ENCODE measurements at places on chromosomes 2 and 18.
A peak's percentile ranks its signal among the peaks of the same experiment; 100 is the strongest.

DNA sequence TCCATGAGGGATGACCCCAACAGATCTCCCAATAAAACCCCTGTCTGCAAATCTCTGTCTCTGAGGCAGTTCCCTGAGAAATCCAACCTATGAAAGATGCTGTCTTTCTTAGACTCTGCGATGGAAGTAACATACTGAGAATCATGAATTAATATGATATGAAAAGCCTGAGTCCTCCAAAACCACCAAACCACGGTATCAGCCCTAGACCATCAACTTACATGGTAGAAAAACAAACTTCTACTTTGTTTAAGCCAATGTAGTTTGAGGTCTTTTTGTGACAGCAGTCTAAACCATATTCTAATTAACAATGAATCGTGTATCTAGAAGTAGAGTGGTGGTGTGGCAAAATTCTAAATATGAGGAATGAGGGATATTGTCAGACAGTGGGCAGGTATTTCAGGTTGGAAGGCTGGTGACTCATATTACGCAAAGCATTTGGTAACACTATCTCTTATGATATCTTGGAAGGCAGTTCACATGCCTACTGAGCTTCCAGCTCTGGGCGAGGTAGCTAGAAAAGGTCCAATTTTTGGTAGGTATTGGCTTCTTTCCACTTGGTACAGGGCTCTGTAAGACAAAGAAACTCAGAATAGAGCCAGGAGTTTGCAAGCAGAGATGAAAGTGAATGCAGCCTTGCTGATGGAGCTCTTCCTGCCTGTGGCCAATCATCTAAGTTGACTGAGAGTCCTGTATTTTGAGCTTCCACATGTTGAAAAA lies 215.8 kb downstream of the ZFP36L2 start:
- ATAC-seq, result peak; percentile 52

DNA sequence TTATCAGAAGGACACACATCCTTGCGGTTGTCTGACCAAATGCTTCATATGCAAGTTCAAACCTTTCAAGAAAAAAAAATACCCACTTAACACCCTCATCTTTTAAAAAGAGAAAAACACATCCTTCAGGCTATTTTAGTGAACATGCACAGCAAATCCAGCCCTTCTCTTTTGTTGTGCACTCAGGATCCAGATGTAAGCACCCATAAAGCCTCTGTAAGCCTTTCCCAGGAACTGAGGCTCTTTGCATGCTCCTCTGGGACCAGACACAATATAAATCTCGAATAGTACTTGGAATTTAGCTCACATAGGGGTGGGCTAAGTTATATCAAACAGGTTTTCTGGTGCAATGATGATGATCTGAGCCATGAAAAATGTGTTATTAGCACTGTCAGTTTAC lies 308.8 kb upstream of the FAM98A start:
- ATAC-seq, result no peak

DNA sequence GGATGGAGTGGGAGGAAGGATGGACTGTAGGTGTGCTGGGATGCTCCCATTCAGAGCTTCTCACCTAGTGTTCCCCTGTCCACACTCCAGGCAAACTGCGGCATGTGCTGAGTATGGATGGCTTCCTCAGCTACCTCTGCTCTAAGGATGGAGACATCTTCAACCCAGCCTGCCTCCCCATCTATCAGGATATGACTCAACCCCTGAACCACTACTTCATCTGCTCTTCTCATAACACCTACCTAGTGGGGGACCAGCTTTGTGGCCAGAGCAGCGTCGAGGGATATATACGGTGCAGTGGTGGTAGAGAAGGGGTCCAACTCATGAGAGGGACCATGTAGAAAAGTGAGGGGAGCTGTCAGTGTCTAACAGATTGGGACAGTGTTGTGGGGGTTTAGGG lies 20.2 kb downstream of the PLCD4 start:
- no peak for ATAC-seq

GRCh38 chr2:147501968-147502367 lies 342.9 kb upstream of the ACVR2A start:
- ATAC-seq, result no peak

DNA sequence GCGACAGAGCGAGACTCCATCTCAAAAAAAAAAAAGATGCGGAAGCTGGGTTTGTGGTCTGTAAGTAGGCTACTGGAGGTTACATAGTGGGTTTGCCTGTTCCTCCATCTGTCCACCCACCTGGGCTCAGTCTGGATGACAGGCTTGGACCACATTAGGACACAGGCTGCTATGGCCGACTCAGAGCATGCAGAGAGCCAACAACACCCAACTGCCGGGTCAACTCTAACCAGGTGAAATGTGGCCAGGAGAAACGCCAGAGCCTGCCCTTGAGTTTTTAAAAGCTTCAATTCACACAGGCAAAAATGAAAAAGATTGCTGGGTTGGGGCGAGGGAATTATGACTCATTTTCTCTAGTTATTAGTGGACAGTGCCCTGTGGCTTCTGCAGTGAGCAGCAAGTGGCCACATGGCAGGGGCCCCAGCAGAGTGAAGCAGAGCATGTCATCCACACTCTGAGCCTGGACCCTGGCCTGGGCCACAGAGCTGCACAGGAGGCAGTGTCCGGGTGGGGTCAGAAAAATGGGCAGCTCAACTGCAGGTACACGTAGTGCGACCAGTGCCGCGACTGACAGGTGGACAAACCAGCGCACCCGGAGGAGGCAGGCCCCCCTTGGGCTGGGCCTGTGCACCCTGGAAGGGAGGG lies 67.4 kb downstream of the BIN1 start:
- no peak for ATAC-seq

- ATAC-seq, result no peak
Measured at GRCh38 chr2:74104839-74105238, 42.9 kb downstream of the BOLA3 start.

GRCh38 chr2:20073460-20073859 lies 22.0 kb upstream of the LAPTM4A start:
- ATAC-seq, result no peak

GRCh38 chr2:149816756-149817551 lies 229.4 kb upstream of the MMADHC start:
- no peak for ATAC-seq

GRCh38 chr2:231325826-231326225 lies 69.7 kb upstream of the B3GNT7 start:
- ATAC-seq, result no peak

DNA sequence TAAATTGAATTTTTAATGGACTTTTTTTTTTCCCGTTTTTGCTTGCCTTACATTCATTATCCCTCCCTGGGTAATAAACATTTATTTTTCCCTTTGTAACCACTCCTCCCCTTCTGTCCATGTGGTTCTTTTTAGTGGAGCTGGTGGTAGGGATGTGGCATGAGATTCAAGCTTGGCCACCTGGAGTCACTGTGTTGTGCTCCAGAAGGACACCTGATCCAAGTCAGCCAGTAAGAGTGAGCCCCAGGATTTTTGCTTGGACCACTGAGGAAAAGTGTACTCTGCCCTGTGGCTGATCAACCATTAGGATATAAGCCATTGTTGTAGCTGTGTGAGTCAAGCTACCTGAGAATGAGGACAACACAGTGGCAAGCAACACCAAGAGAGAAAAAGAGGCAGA lies 11.1 kb upstream of the ACTR3 start:
- peak; percentile 20 for ATAC-seq

GRCh38 chr2:229416116-229416694 lies 145.1 kb upstream of the PID1 start:
- no peak for ATAC-seq

GRCh38 chr2:234025891-234026401 lies 24.6 kb upstream of the SPP2 start:
- ATAC-seq, result peak; percentile 90

DNA sequence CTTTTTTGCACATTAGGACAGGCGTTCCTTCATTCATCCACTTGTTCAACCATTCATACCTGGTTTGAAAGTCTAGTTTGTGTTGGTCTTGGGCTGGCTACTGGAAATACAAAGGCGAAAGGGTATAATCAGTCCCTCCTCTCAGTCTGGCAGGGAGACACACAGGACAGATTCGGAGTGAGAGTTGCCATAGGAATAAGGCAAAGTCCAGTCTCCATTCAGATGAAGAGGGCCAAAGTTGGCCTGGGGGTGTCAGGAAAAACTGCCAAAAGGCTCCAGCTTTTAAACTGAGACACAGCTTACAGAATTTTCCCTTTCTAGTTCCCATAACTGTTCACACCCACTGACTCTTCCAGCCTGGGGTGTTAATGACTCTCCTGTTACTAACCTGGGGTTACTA lies 96.3 kb upstream of the AQP4 start:
- ATAC-seq, result no peak

GRCh38 chr18:46858290-46858689 lies 59.0 kb downstream of the PIAS2 start:
- no peak for ATAC-seq

- ATAC-seq, result no peak
Measured at GRCh38 chr2:111235192-111236015, 114.7 kb downstream of the BCL2L11 start.

DNA sequence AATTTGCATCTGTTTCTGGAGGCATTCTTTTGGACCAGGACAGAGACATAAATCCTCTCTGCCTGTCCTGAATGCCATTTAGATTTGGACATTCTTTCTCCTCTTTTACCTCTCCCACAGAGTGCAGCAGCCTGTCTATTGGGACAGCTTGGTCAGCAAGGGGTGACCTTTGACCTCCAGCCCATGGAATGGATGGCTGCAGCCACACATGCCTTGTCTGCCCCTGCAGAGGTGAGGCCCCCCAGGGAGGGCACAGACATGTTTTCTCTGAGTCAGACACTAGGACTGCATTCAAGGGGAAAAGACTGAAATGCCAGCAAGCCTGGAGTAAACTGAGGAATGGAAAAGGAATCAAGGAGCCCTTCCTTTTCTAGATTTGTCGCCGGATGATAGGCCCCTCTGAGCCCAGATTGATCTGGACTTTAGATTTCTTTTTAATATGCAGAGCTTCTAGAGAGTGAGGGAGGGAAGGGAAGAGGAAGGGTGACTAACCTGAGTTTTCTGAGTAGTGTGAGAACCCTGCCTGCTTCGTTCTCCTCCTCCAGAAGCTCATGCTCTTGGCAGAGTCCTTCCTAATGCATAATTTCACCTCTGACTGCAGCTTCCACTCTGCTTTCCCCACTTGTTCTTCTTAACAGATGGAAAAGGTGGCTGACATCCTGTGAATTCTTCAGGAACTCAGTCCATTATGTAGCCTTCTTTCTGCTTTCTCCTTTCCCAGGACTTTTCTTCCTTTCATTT lies 16.1 kb upstream of the TTLL4 start:
- ATAC-seq, result no peak

DNA sequence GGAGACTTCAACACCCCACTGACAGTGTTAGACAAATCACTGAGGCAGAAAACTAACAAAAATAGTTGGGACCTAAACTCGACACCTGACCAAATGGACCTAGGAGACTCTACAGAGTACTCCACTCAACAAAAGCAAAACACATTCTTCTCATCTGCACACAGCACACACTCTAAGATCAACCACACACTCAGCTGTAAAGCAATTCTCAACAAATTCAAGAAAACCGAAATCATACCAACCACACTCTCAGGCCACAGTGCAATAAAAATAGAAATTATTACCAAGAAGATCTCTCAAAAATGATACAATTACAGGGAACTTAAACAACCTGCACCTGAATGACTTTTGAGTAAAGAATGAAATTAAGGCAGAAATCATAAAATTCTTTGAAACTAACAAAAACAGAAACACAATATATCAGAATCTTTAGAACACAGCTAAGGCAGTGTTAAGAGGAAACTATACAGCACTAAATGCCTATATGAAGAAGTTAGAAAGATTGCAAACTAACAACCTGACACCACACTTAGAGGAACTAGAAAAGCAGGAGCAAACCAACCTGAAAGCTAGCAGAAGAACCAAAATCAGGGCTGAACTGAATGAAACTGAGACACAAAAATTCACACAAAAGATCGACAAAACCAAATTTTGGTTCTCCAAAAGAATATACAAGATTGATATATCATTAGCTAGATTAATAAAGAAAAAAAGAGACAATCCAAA lies 46.3 kb downstream of the RTTN start:
- ATAC-seq, result no peak

- ATAC-seq, result peak; percentile 61
Measured at GRCh38 chr2:31354837-31355236, 59.7 kb downstream of the XDH start.

- no peak for ATAC-seq
Measured at GRCh38 chr2:1741851-1742250, 2.5 kb downstream of the PXDN start.

DNA sequence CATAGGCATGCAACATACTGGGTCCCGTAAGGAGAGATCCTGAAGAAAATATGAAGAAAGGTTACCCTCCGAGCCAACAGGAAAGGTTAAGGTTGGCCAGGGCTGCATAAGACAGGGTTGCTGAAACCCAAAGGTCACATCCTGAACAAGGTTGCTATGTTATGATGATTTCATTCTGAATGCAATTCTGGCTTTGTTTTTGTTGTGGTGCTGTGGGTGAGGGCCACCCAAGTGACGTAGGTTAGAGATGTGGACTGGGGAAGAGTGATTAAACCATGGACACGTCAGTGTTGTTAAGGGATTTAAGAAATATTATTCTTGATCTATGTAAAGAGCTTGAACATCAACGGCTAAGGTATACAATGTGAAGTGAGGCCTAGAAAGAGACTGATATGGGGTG lies 60.0 kb downstream of the ZEB2 start:
- ATAC-seq, result no peak

- no peak for ATAC-seq
Measured at GRCh38 chr18:79887181-79888000, 64.1 kb downstream of the SLC66A2 start.

DNA sequence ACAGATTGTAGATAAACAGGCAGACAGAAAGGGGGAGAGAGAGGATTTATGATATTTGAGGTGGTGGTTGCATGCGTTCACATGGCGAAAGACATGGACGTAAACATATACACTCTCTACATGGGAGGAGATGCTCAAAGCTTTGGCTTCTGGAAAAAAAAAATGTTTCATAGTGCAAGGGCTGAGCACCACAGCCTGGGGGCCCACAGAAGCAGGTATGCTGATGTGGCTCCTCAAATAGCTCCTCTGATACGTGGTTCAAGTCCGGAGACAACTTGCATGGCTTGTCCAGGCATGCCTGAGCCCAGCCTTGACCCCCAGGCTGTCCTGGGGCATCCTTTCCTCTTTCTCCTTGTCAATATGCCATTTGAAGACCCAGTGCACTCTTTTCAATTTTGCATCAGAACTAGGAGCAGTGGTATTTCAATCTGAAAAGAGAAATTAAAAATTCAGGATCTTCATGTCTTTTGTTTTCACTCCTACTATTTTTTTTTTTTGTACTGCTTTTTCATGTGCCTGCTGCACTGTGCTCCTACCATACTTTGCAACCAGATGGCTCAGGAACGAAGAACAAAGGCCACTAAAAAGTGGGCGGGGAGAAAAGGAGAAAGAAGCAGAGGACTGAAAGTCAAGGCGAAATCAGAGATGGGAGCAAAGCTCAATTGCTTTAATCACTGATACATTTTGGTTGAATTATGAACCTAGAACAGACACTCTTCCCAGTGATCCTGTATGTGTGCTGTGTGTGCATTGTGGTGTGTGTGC lies 495.7 kb upstream of the TCF4 start:
- ATAC-seq, result peak; percentile 60

- no peak for ATAC-seq
Measured at GRCh38 chr18:61755555-61755954, 137.3 kb downstream of the RNF152 start.

GRCh38 chr2:207920721-207921120 lies 104.6 kb downstream of the PLEKHM3 start:
- no peak for ATAC-seq

- no peak for ATAC-seq
Measured at GRCh38 chr18:75624869-75625268, 197.4 kb upstream of the SMIM21 start.

Data from SK-N-SH treated with all-trans-retinoic acid at 6 μM for 48 hours (cell line).